Panc1 (cell line): ENCODE measurements at places on chromosomes 1 and 21.

- no peak for DNase-seq
Observed at GRCh38 chr1:231338270-231339128, at the start of gene SPRTN. TSS of gene SPRTN (plus strand) at chr1:231338293. CDS start at chr1:231338384, 91 bp downstream.

DNA sequence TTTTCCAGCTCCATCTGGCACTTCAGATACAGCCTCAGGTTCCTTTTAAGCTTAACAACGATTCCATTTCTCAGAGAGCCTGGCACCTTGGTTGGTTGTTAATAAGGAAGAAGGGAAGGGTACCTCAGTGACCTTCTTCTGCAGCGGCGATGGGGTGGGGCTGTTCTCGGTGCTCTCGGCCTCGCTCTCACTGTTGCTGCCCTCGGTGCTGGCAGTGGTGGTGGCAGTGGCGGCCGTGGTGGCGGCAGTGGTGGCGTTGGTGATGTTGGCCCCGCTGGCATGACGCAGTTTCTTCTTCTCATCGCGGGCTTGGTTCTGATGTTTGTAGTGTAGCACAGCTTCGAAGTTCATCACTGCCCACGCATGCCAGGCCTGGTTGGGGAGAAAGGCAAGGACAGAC is 30.7 kb upstream of the EXOSC10 start:
- no peak for DNase-seq

GRCh38 chr1:20248971-20249612 is 41.6 kb upstream of the VWA5B1 start:
- DNase-seq, result no peak

GRCh38 chr1:211483896-211484612 is 7.9 kb downstream of the RD3 start:
- DNase-seq, result no peak

GRCh38 chr1:156259805-156260204 is 11.9 kb upstream of the PAQR6 start:
- no peak for DNase-seq

- DNase-seq, result no peak
Observed at GRCh38 chr1:42358791-42359190, 21.8 kb upstream of the RIMKLA start.

DNA sequence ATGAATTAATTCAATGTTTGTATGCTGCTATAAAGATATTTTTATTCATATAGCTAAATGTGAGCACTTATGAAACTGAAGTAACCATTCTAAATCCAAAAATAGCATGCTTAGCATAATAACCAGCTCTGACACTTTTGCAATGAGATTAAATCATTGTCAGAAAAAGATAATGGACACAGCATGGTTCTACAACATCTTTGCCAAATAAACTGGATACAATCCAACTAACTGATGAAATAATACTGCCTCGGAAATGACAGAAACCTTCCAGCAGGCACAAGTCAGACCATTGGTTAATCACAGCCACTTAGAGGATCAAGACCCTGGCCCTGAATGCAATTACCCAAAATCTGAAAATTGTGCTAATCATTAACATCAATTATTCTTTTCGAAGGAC is 592.7 kb upstream of the ADGRL4 start:
- DNase-seq, result no peak

- DNase-seq, result no peak
Observed at GRCh38 chr1:41995441-41996130, 76.9 kb upstream of the HIVEP3 start.

DNA sequence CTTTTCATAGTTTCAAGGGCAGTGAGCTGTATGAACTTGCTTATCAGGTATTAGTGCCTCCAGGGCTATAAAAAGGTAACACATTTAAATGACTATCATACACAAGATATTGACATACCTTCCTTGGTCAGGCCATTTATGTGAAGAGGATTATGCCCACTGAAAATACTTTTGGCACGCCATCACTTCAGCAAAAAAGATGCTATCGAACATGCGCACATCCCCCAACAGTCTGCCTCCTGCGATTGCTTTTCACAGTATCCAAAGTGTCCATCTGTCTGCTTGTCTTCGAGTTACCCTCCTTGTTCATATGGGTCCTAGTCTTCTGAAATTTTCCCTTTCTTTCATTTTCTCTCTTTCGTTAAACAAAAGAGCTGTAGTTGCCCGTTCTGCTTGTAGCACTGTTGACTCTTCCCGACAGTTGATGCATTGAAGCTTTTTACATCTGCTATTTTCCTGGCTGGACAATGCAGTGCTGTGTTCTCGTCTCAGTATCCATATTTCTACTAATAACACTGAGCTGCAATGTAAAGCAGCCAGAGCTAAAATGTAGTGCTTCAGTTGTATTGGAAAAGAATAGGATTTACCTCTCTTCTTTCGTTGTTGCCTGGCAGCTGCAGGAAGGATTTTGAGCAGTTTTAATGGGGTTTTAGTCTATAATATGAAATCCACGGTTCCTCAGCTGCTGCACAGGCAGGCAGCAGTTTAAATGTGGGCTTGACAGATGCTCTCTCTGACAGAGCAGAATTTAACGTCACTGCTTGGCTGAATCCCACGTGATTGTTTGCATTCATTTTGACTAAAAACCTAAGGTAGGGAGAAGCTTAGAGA is at the start of gene B3GALT2:
Gene B3GALT2, minus strand, starts transcription at position 713 of the 831 bp plus-strand sequence. CDS start 5,051 bp downstream, outside the sequence.
- no peak for DNase-seq

DNA sequence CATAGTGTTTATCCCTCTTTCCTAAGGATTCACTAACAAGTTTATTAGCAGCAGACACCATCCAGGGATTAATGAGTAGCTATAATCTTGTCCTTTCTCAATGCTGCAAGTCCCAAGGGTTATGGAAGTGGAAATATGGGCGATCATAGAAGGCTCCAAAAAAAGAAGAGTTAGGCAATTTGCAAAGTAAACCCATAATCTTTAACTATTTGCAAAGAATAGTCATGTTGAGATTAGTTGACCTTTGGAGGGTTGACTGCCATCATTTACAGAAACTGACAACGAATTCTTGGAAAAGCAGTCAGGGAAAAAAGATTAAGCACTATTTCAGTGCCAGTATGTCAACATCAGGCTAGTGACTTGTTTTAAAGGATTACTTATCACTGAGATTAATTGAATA is 169.9 kb downstream of the KCNT2 start:
- no peak for DNase-seq

- no peak for DNase-seq
Observed at GRCh38 chr1:214895011-214895600, 187.4 kb upstream of the KCNK2 start.

DNA sequence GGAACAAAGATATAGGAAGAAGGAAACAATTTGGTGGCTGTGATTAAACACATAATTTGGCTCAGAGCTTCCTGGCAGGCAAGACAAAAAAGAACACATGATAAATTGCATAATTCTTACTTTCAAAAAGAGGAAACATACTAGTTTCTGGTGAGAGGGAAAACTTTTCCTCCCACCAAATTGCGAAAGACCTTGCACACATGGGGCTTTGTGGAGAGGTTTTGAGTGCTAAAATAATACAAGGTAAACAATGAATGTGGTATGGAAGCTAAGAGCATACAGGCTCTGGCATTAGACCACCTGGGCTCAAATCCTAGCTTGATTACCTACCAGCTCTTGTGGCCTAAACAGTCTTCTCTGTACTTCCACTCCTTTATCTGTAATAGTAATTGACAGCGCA is 140.2 kb upstream of the HOOK1 start:
- DNase-seq, result no peak

DNA sequence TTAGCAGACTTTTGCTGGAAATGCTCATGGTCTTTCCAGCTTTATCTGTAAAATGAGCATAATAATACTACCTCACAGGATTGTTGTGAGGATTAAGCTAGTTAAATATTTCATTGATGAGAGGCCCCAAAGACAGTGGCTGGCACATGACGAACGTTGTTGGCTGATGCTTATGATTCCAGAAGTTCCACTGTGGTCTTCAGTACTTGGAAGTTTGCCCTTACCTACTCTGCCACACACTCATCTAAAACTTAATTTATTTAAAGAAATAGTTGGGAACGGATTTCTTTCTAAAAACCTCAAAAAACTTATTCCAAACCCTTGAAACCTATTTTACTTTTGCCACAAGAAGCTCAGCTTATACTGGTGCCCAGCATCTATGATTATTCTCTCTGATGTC is 170.7 kb downstream of the DHRS3 start:
- no peak for DNase-seq

GRCh38 chr1:184973272-184974055 is 844 bp downstream of the NIBAN1 start:
- no peak for DNase-seq

DNA sequence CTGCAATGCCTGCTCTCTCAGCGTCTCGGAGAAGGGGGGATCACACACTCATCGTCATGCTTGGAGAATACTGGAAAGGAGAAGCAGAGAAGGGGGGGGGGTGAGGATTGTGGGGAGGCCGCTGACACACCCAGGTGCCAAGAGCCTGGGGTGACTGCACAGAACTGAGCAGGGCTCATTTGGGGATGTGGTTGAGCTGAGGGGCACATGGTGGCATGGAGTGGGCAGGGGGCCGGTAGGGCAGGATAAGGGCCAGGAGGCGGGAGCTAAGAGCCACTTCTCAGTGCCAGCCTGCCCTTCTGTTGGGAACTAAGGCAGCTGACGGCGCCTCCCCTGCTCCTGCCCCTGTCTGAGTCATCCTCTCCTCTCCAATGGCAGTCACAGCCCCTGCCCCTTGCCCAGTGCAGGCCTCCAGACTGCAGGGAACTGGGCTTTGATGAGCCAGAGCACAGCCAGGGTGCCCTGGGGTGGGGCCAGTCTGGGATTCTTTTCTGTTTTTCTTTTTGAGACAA is 27.2 kb downstream of the MRPL37 start:
- DNase-seq, result no peak

DNA sequence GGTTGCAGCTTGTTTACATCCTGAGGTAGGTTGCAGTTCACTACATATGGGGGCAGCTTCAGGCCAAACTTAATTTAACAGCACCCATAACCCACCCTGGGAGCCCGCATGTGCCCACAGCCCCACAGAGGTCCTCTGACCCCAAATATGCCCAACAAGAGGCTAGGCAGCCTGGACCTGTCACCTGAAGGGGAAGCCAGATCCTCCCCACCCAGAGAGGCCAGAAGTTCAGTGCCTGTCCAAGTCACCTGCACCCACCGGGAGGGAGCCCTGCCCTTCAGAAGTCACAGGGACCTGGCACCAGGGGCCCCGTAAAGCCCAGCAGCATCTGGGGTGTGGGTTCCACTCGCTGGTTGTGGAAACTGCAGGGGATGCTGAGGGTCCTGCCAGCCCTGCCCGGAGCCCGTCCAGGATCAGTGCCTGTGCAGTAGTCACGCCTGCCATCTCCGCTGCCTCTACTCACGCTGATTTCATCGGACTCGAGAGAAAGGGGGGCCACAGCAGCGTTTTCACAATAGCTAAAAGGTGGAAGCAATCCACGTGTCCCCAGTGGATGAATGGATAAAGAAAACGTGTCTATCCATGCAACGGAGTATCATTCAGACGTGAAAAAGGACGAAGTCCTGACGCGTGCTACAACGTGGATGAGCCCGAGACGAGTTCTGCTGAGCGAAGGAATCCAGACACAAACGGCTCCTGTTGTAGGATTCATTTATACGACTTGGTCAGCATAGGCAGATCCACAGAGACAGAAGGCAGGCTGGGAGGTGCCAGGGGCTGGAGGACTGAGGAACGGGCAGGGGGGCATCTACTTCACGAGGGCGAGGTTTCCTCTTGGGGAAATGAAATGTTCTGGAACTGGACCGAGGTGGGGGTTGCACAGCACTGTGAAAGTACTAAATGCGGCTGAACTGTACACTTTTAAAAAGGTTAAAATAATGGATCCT is 33.9 kb upstream of the COL6A2 start:
- DNase-seq, result no peak

DNA sequence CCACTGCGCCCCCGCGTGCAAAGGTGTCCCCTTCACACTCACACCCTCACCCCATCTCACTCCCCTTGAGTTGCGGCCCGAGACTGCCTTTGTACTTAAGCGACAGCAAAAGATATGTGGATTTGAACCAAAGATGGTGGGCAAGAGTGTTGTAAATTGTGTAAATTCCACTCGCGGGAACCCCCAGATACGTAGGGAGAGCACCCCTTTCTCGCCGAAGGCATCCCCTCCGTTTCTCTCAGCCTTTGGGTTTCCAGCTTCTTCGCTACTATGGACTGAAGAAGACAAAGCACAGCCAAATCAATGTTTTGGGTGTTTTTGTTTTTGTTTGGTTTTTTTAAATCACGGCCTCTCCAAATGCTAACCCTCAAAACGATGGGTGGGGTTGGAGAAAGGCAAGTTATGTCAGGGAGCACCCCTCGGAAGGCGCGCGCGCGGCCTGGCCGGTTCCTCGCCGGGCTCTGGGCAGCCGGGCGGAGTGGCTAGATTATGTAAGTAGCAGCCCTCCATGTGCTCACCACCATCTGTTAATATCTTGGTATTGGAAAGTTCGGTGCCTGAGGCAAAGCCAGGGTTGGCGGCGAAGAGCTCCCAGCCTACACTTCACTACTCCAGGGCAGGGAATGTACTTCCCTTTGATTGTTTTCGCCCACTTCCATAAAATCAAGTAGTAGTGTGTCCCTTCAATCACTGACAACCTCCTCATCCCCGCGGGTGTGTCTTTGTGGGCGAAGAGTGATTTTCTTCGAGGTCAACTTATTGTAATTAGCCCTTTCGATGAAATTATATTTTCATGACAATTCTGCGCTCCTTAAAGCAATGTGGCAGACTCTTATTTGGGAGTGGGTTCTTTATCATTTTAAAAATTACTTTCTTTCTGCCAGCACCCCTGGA is 4.0 kb upstream of the PROX1 start:
- DNase-seq, result no peak

- DNase-seq, result no peak
Observed at GRCh38 chr1:178613271-178613945, 100.5 kb downstream of the TEX35 start.

DNA sequence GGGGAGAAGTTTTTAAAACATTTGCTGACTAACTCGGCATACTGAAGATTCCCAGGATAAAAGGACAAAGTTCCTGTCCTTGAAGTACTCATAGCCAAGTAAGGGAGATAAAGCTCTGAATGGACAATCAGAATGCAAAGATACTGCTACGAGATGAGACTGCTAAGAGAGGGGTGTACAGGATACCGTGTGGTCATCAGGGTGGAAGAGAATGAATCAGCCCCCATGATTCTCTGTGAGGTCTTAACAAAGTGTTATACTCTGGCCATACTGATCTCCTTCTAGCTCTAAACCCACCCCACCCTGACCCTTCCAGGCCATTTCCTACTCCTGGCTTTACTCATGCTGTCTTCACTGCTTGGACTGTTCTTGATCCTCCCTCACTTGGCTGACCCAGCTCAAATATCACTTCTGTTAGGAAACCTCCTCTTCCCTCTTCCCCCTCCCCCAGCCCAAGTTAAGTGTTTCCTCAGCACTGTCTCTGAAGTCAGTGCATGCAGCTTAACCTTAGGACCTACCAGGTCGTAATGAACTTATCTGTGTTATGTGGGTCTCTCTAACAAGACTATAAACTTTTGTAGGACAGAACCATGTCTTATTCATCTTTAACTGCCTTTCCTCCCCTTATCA is 15.8 kb upstream of the MAGOH start:
- DNase-seq, result no peak
